HTR-8/SVneo (cell line): ENCODE measurements at places on chromosomes 7 and 10.
A peak's percentile ranks its signal among the peaks of the same experiment; 100 is the strongest.

- DNase-seq = no peak
These were observed 21.5 kb downstream of the HERC4 start for GRCh38 chr10:68053553-68053952.

DNA sequence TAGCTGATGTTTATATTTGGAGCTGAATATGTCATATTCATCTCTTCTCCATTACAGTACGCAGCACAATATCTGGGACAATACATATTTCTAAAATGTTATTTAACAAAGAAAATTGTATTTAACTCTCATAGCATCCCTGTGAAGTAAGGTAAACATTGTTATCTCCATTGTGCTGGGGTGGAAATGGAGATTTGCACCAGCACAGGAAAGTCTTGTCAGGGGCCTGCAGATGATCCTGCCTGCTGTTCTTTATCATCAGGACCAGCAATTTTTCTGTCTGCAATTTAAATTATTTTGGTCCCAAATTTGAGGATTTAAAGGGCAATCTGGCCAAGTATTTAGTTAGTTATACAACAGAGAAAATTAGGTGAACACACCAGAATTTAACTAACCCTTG is 144.4 kb downstream of the CPED1 start:
- no peak for DNase-seq

DNA sequence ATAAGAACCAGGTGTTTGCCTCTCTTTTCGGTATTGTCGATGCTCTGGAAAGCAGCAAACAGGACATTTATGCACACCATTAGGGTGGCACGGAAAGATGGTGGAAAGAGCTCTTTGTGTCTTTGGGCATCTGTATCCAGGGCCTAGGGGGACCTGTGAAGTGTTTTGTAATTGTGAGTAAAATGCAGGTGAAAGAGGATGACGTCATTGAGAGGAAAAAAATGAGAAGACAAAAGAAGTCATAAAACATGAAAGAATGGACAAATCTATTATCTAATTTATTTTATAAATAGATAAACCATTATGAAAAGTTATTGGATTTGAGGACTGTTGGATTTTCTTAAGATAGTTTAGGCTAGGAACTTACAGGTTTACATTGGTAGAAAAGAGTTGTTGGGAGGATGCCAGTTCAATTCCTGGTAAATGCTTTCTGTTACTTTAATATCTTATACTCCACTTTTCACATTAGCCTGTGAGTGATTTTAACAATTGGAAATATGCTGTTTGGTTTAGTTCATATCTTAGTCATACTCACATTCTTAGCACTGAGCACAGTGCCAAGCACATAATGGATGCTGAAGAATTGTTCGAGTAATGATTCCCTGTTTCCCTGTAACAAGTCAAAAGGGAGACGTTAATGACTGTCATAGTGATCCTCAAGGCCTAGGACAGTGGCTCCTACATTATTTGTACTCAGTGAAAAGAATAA is 62.6 kb downstream of the EXOC4 start:
- DNase-seq = no peak

DNA sequence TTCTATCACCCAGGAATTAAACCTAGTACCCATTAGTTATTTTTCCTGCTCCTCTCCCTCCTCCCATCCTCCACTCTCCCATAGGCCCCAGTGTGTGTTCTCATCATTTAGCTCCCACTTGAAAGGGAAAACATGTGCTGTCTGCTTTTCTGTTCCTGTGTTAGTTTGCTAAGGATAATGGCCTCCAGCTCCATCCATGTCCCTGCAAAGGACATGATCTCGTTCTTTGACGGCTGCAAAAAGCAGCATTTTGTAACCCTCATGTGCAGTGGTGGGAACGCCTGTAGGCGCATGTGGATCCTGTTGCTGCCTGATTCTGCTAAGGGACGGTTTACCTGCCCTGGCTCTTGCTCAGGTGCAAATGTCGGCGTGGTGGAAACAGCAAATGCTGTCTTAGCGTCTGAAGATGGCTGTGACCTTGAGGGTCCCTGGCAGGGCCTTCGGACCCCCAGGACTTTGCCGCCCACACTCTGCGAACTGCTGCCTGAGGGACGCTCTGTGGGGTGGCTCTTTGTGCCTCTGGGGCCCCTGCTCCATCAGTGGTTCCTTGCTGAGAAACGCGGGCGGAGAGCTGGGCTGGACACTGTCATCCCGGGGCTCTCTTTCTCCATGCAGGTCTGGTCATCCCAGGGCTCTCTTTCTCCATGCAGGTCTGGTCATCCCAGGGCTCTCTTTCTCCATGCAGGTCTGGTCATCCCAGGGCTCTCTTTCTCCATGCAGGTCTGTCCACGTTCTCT is 5.6 kb upstream of the MTG1 start:
- DNase-seq = no peak

- no peak for DNase-seq
These were observed 35.2 kb upstream of the MXI1 start for GRCh38 chr10:110172155-110172554.

GRCh38 chr7:37645282-37646050 is 38.1 kb upstream of the GPR141 start:
- DNase-seq = no peak

DNA sequence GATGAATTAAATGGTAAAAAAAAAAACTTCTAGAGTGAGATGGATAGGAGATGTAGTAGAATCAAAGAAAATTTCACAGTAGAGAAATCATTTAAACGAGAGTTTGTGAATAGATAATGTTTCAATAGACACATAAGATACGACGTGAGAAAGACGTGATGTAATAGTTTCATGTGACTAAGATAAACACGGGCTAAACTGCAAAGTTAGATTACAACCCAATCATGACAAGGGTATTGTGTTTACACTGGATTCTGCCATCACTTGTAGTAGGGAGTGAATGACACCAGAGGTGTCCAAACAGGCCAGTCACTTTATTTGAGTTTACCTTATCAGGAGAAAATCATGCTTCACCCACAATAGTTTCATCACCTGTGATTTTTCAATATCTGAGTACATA is 21.6 kb downstream of the SEMA3D start:
- DNase-seq = no peak

GRCh38 chr7:81161451-81162075 is 242.7 kb upstream of the SEMA3C start:
- peak; percentile 37 for DNase-seq

- DNase-seq = no peak
These were observed 12.5 kb downstream of the PSAP start for GRCh38 chr10:71838264-71839211.

DNA sequence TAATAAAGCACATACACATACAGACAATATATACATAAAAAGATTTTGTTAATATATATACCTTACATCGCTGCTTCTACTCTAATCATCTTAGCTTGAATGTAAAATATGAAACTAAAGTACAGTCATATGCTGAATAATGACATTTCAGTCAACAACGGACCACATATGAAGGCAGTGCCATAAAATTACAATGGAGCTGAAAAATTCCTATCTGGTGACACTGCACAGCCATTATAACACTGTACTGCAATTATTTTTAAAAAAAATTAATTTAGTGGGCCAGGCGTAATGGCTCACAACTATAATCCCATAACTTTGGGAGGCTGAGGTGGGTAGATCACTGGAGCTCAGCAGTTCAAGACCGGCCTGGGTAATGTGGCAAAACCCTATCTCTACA is 122.3 kb downstream of the JMJD1C start:
- no peak for DNase-seq

DNA sequence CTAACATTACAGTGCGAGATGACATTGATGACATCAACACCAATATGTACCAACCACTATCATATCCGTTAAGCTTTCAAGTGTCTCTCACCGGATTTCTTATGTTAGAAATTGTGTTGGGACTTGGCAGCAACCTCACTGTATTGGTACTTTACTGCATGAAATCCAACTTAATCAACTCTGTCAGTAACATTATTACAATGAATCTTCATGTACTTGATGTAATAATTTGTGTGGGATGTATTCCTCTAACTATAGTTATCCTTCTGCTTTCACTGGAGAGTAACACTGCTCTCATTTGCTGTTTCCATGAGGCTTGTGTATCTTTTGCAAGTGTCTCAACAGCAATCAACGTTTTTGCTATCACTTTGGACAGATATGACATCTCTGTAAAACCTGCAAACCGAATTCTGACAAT is 4.3 kb downstream of the GPR22 start:
- no peak for DNase-seq

DNA sequence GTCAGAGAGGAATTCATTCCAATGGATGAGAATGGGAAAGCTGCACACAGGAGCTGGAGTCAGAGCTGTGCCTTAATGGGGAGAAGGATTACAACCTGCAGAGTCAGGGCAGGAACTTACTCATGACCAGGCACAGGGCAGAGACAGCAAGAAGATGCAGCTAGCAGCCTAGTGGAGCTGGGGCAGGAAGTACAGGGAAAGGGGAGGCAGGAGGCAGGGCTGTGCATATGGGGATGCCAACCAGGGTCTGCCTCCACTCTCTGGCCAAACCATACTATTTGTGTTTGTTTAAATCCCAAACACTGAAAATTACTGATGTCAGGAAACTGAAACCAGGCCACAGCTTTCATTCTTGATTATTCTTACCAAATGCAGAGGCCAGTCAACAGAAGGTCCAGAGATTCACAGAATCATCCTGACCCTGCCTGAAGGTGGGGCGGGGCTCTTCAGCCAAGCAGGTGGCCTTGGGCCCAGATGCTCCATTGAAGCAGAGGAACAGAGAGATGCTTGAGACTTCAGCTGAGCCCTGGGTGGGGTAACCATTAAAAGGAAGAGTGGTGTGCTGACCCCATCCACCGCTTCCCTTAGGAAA is 461.9 kb downstream of the KCNMA1 start:
- DNase-seq = no peak

DNA sequence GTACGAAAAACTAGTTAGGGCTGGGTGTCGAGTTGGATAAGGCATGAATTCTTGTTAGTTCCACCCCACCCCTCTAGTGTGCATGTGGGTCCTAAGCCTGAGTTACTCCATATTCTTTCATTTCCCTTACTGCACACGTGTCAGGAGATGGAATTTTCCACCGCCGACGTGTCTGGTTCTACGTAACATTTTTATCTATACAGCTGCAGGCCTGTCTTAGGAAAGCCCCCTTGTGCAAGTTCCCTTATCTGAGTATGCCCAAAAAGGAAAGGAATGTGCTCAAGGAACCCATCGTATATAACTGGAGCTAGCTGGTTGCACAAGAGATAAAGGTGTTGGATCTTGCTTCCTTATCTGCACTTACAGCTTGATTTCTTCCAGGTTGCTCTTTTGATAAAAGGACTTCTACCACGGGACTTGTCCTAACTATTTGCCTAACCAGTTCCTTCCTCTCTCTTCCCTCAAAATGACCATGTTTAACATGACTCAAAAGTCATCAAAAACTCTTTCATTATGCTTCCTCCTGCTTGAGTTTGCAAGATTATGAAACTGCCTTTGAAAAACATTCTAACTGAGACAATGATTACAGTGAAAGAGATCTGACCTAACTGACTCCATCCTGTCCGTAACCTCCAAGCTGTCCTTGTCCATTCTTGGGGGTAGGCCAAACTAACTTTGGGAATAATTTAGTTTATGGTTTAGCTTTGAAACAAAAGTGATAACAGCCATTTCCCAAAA is 181.4 kb downstream of the AKR1D1 start:
- DNase-seq = no peak

- DNase-seq = no peak
These were observed 106.6 kb downstream of the PRKCQ start for GRCh38 chr10:6473430-6473829.

GRCh38 chr7:96989241-96989858 is 16.0 kb upstream of the DLX6 start:
- no peak for DNase-seq

DNA sequence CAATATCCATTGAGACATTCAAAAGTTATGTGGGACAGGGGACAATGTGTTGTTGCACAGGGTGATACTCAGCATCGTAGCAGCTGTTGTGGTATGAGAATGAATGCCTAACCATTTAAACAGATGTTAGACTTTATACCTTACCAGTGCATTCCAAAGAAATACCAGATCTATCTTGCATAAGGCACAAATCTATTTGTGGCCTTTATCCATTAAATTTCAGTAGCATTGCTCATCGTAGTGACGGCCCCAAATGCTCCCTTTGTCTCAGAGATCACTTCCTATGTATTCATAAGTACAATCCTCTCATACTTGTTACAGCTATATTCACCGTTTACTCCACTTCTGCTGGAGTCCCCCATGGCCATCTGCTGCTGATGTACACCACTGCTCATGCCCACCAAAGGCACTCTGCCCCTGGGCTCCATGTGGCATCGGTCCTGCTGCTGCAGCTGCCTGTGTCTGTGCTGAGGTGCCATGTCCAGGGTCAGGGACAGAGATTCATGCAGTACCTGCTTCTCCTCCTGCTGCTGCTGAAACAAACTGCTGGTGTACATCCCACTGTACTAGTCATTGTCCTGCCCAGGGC is 96.3 kb downstream of the CPED1 start:
- peak; percentile 14 for DNase-seq

DNA sequence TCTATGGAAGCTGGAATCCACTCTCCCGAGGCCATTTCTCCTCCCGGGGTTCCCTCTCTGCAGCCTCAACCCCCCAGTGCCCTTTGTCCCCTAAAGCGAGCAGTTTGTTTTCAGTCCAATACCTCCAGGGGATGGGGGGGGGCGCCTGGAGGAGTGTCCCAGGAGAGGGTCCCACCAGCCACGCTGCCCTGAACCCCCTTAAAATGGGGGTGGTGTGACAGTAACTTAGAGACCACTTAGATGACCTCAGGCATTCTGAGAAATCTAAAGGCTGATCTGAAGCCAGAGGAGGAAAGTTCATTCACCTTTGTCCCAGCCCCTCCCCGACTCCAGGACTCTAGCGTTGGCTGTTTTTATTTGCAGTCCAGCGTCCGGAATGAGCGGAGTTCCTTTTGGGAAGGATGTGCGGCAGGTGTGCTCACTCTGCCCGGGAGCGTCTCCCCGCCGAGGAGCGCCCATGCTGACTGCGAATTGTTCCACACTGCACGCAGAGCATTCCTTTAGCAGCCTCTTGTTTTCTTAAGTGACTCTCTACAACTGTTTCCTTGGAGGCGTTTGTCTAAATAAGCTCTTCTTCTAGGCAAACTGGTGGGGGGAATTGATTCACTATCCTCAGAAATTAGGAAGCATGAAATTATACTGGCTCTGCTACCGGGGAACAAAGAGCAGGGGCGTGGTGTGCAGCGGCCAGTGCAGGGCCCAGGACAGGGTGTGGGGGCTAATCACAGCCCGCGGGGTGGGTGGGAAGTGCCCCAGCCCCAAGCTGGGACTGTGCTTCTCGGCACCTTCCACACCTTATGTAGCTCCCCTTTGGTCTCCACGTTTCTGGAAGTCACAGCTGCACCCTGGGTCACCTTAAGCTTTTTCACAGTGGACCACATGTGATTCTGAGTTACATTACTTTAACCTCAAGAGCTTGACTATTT is 46.3 kb downstream of the SYPL1 start:
- no peak for DNase-seq

- no peak for DNase-seq
These were observed 26.9 kb upstream of the LAMB4 start for GRCh38 chr7:108156897-108157605.

- DNase-seq = no peak
These were observed 101.0 kb upstream of the SP4 start for GRCh38 chr7:21326921-21327320.

- DNase-seq = no peak
These were observed 15.4 kb downstream of the AQP1 start for GRCh38 chr7:30927040-30927439.

DNA sequence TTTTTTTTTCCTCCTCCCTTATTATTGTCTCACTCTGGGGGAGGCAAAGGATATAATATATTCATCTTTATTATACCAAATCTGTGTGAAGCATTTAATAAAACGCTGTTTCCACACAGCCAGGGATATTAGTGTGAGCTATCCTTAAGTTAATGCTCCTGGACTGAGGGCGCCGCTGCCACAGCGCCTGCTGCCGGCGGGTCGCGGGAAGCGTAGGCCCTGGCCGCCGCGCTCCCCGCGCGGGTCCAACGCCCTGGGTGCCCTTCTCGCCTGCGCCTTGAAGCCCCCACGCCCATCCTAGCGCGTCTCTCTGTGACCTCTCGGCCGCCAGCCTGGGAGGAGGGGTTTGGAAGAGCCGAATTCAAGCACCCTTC is 9.5 kb upstream of the LBX1 start:
- DNase-seq = no peak
